ENCODE measurements at places on chromosomes 12 and 14. TPM values are rescaled to one million over a fixed set of nuclear protein-coding genes. Genes with fewer than 3 reads are reported as not detected.

GRCh38 chr12:131536337-131536736 is 174.6 kb upstream of the SFSWAP start:
- no peak overlapping the region for H3K27ac ChIP-seq
- DNase-seq: no peak
- no peak overlapping the region for H3K4me3 ChIP-seq

GRCh38 chr12:122571821-122572220 is 44.8 kb downstream of the KNTC1 start:
- H3K36me3 ChIP-seq: peaks cover 16% of the 10 kb centered on the region
- no peak overlapping the region for H3K4me3 ChIP-seq
- no peaks in the 10 kb centered on the region for H3K4me1 ChIP-seq
- H3K27ac ChIP-seq: no peak overlapping the region

- no peaks in the 10 kb centered on the region for H3K27me3 ChIP-seq
- H3K4me3 ChIP-seq: no peak overlapping the region
- no peaks in the 10 kb centered on the region for H3K36me3 ChIP-seq
- no peak for DNase-seq
- no peaks in the 10 kb centered on the region for H3K4me1 ChIP-seq
Observed at GRCh38 chr12:69620921-69621320, 10.2 kb upstream of the LRRC10 start.

- no peak for DNase-seq
- H3K4me1 ChIP-seq: no peaks in the 10 kb centered on the region
- H3K27me3 ChIP-seq: no peaks in the 10 kb centered on the region
- no peaks in the 10 kb centered on the region for H3K36me3 ChIP-seq
Observed at GRCh38 chr12:33813536-33813935, 208.8 kb upstream of the ALG10 start.

DNA sequence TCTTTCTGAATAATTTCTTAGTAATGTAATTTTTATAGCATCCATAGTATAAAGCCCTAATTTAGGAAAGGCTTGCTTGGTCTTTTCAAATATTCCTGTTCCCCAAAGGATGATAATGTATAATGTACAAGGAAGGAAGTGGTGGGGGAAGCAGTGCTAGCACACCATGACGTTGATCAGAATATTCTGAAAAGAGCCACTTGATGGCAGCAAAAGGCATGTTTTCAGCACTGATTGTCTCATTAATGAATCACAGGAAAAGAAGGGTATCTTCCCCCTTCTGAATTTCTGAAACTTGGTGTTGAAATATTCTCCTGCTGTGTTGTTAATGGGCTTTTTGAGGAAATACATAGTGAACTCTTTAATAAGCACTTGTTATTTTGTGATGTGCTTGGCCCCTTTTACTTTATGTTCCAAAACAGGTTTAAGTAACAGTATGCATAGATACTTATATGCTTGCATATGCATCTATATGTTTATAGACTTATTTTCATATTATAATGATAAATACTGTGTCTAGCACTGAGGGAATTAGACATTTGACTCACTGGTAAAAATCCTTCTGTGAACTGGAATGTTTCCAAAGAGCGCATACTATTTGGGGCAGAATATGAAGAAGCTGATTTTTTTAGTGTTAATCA is 122.0 kb downstream of the TMEM117 start:
- H3K27me3 ChIP-seq: no peaks in the 10 kb centered on the region
- no peak overlapping the region for H3K4me3 ChIP-seq
- DNase-seq: no peak
- peaks cover 3% of the 10 kb centered on the region for H3K4me1 ChIP-seq

FKBP11 gene
- total RNA-seq: 30.7 TPM

GRCh38 chr12:33828326-33828725 is 194.0 kb upstream of the ALG10 start:
- no peaks in the 10 kb centered on the region for H3K4me1 ChIP-seq
- no peaks in the 10 kb centered on the region for H3K27me3 ChIP-seq
- DNase-seq: no peak
- no peak overlapping the region for H3K27ac ChIP-seq
- H3K36me3 ChIP-seq: no peaks in the 10 kb centered on the region

DCN gene
- total RNA-seq: 2,473 TPM

All from chondrocyte (in vitro differentiated cells).